ENCODE measurements at places on chromosomes 13 and 19.

GRCh38 chr13:43908156-43909126 is 28.7 kb downstream of the LACC1 start:
- peak; percentile 75 for DNase-seq

DNA sequence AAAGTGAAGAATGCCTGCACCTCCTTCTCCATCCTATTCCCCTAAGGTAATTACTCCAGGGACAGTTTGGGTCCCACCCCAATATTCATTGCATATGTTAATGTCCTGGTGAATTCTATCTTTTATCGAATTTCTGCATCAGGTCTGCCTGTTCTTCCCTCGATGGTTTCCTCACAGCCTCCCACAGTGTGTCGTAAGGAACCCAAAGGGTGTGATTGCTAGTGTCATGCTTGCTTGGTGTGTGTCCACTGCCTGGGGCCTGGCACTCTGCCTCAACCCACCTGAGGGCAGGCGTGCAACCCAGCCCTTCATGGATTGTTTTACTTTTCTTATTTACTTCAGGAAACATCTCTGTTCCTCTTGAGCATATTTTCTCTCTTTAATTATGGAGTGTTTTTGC is 60.2 kb upstream of the CYSLTR2 start:
- no peak for DNase-seq

- no peak for DNase-seq
These were observed 1339.4 kb downstream of the EFNB2 start for GRCh38 chr13:105196052-105196451.

DNA sequence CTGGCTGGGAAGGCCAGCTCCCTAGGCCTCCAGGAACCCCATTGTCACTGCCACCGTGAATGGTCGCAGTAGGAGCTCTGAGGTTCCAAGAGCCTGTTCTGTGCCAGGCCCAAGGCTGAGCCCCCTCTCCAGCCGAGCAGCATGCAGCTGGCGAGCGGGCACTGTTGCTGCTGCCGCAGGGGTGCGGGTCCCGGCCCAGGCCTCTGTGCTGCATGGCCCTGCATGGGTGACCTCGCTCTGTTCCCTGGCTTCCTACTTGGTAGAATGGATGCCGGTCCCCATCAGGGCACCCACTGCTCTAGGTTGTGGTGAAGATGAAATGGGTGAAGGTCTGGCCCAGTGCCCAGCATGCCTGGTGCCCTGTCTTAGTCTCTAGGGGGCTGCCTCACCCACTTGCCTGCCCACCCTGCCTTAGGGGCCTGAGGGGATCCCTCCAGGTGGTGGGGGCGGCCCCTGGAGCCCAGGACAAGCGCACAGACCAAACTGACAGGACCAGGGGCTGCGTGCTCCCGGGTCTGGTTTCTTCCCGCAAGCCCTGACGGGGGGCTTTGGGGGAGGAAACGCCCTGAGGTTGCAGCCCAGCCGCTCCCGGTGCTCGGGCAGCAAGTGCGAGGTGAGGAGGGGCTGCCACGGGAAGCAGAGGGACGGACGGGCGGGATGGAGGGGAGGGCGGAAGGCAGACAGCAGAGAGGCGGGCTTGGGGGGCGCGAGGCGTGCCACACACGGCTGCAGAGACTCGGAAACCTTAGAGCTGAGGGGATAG is 8.7 kb upstream of the UQCR11 start:
- no peak for DNase-seq

GRCh38 chr13:108407495-108407894 is 138.0 kb downstream of the TNFSF13B start:
- DNase-seq = no peak
